ENCODE measurements at places on chromosomes 7 and 10.

GRCh38 chr10:103416436-103417147 lies 20.2 kb downstream of the PDCD11 start:
- DNase-seq: peak; percentile 34

GRCh38 chr7:44706788-44707557 lies 41.7 kb upstream of the ZMIZ2 start:
- DNase-seq: no peak

GRCh38 chr7:55723621-55723941 lies 139.0 kb downstream of the SEPTIN14 start:
- no peak for DNase-seq

- DNase-seq: no peak
Observed at GRCh38 chr7:90474284-90475210, 5.1 kb downstream of the PTTG1IP2 start.

DNA sequence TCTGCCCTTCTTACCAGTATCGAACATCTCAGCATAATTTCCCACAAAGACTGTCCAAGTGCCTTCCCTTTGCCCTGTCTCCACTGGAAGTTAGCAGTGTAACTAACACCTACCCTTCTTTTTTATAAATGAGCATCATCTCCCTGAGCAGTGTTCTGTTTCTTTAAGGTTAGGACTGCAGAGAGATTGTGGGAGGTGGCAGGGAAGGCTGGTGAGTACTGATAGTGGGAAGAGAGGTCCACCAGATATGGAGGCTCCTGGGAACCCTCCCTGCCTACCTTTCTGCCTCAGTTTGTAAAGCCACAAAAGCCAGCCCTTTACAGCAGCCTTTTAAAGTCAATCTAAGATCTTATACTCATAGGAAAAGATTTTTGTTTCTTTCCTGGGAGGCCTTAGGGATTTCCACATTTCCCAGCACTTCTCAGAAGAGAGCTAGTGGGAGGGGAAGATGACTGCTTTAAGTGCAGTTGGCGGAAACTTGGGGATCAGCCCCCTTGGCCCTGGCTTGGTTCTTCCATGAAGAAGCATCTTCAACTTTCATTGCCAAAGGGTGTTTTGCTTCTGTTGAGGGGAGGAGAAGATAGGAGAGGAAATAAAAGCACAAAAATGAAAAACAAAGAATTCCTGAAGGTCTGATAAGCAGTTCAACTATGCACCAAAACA lies 36.6 kb upstream of the CALD1 start:
- DNase-seq: no peak

DNA sequence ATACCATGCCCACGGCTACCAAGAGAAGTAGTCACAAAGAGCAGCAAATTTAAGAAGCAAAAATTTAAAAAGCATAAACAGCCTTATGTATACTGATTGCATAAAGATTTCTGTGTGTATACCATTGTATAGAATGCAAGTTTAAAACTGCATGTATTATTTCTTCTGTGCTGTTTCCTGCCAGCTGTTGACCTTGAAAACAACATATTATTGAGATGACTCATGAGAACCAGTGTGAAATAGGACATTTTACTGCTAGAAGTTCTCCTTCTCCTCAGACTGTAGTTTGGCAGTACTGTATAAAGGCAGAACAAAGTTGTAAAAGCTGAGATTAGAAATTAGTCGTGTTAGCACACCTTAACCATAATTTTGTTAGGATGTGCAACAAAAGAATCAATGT lies 42.3 kb upstream of the SGCE start:
- no peak for DNase-seq

DNA sequence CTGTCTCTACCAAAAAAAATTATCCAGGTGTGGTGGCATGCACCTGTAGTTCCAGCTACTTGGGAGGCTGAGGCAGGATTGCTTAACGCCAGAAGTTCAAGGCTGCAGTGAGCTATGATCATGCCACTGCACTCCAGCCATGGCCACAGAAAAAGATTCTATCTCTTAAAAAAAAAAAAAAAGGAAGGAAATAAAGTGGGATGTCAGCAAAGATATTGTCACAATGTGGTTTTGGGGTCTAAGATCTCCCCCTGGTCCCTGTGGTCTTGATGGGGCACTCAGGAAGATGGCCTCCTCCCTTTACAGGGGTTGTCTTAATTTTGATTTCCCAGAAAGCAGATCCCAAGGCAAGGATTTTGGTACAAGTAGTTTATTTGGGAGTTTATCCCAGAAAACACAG lies 7.4 kb upstream of the KAZALD1 start:
- DNase-seq: no peak

- no peak for DNase-seq
Observed at GRCh38 chr10:14128519-14128918, 202.2 kb downstream of the FRMD4A start.

- no peak for DNase-seq
Observed at GRCh38 chr10:112813866-112814591, 136.0 kb upstream of the TCF7L2 start.

GRCh38 chr10:63376560-63377304 lies 89.0 kb downstream of the JMJD1C start:
- no peak for DNase-seq

DNA sequence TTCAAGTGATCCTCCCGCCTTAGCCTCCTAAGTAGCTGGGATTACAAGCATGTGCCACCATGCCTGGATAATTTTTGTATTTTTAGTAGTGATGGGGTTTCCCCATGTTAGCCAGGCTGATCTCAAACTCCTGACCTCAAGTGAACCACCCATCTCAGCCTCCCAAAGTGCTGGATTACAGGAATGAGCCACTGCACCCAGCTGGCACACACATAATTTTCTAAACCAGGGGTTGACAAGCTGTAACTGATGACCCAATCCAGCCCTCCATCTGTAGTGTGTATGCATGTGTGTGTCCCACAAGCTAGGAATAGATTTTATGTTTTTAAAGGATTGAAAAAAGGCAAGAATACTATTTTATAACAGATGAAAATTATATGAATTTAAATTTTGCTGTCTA lies 125.9 kb upstream of the INSYN2A start:
- DNase-seq: no peak

DNA sequence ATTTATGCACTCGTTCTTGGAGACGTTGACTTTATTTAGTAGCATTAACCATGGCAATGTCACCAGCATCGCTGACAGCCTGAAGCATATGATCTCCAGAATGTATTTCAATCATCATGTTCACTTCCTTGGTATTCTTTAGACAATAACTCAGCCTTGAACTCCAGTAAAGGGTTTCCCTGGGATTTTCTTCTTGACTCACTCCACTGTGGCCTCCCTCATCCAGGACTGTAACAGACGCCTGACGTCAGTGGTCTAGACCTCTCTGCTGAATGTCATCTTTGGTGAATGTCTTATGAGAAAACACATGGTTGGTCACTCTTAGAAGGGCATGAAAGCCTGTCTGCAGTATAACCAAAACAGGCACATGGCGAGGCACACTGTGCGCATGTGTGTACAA lies 64.4 kb downstream of the EGFR start:
- no peak for DNase-seq

- DNase-seq: no peak
Observed at GRCh38 chr7:140869430-140869829, 55.3 kb downstream of the BRAF start.

DNA sequence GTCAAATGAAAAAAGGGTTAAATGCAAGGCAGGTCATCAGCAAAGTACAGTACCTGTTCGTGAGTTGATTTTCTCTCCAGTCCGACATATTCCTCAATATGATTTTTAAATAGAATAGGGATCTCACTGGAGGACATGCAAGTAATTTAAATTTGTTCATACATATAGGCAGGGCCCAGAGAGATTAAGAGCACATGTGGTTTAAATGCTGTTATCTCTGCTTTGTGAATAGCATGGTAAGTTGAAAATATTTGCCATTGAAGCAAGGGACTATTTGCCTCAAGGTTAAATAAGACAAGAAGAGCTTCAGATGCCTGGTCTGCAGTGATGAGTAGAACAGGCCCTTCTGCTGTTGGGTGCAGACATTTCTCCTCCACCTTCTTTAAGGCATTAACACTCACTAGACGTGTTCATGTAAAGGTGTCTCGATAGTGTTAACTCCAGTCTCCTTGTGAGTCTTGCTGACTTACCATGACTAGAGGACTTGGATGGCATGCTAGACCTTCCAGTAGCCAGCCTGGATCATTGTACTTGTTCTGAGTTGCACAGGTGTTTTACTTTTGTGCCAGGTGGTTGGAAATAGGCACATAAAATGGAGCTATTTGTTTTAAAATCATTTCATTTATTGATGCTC lies 15.6 kb upstream of the AKR1C3 start:
- DNase-seq: no peak

- DNase-seq: no peak
Observed at GRCh38 chr7:73831834-73832651, 1.2 kb downstream of the CLDN4 start.

GRCh38 chr10:112208292-112208691 lies 24.7 kb upstream of the GPAM start:
- no peak for DNase-seq

- DNase-seq: no peak
Observed at GRCh38 chr7:44985033-44985695, 6.3 kb upstream of the MYO1G start.

- DNase-seq: no peak
Observed at GRCh38 chr10:113695691-113696090, 16.0 kb downstream of the CASP7 start.

DNA sequence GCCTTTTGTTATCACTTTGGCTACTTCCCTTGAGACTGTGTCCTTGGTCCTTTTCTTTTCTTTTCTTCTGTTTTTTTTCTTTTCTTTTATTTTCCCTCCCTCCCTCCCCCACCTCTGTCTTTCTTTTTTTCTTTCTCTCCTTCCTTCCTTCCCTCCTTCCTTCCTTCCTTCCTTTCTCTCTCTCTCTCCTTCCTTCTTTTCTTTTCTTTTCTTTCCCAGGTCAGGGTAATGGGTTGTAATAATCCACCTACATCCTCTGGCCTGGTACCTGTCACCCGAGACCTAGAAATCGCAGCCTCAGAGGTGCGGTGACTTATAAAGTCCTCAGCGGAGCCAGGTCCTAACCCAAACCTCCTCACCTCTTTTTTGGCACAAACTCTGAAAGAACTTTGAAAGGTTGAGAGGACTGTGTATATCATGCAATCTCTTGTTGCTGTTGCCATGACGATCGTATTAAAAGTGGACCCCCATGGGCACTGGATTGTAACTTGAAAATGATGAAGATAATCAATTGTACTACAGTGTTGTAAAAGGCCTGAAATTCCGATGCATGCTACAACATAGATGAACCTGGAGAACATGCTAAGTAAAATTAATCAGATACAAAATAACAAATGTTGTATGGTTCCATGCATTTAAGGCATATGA lies 140.7 kb upstream of the AGK start:
- DNase-seq: no peak

GRCh38 chr10:31604646-31605170 lies 285.7 kb downstream of the ZEB1 start:
- no peak for DNase-seq

GRCh38 chr10:96400465-96400864 lies 41.7 kb upstream of the OPALIN start:
- DNase-seq: no peak
